ENCODE measurements at places on chromosomes 5 and 9.

- no peak for DNase-seq
These were observed 77.3 kb upstream of the MAN2A1 start for GRCh38 chr5:109612278-109612905.

GRCh38 chr5:9833871-9834270 is 203.7 kb upstream of the TAS2R1 start:
- no peak for DNase-seq

GRCh38 chr5:150300496-150301169 is 2.1 kb downstream of the ARSI start:
- no peak for DNase-seq

DNA sequence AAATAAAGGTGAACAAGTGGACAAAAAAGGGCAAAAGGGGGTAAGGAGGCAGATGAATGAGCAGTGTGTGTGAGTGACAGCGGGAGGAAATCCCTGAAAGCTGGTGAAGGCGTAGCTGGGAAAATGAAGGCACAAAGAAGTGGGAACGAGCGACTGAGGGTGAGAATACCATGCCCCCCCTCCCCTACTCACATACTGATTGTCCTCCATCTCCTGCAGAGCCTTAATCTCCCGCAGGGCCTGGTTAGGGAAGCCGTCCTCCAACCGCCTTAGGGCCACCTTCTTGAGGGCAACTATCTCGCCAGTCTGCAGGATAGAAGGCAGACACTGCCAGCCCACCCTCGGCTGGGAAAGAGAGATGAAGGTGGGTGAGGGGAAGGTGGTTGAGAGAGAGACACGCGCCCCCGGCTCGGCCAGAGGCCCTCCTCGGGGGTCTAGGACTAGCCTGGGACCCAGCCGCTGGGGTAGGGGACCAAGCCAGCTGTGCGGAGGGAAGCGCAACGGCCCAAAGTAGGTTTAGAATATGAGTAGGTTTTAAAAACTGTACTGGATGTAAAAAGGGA is 522 bp downstream of the CDK20 start:
- DNase-seq: no peak

DNA sequence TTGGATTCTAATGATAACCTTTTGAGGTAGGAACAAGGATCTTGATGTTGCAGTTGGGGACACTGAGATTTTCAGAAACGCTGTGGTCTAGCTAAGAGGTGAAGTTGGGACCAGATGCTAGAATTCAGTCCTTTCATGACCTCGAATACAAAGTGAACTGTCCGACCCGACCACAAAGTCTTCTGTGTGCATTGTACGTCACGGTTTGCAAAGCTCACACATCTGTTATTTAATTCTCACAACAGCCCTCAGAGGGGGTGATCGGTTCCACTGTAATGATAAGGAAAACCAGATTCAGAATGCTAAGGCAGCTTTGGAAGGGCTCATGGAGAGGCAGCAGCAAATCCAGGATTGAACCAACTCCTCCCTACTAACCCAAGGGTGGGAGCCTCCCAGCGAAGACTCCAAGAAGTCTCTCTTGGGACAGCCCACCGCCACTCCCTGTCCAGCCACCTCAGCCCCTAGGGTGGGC is 16.6 kb upstream of the KIF12 start:
- DNase-seq: no peak

- DNase-seq: peak; percentile 7
These were observed 518.3 kb upstream of the ITGA1 start for GRCh38 chr5:52269401-52269800.

- no peak for DNase-seq
These were observed 55.9 kb upstream of the MYO10 start for GRCh38 chr5:16992006-16992405.

- peak; percentile 39 for DNase-seq
These were observed 122.9 kb upstream of the TAF11L2 start for GRCh38 chr5:17374973-17375742.

DNA sequence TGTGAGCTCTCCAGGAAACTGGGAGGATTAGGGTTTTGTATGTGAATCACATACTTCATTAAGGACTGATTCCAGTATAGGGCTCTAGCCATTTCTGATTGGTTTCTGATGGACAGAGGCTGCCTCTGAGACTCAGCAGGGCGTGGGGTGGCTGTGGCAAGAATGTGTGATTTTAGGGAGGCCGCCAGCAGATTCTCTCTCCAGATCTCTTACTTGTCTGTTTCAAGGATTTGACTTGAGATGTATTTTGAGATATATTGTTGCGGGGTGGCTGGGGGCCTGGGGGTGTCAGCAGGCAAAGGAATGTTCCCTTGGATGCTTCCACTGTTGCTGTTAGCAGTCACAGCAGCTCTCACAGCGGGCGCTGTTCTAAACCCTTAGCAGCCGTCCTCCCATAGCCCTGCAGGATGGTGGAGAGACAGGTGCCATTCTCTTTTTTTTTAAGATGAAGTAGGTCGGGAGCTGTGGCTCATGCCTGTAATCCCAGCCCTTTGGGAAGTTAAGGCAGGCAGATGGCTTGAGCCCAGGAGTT is 8.0 kb upstream of the HNRNPAB start:
- DNase-seq: no peak

- peak; percentile 80 for DNase-seq
These were observed 14.1 kb downstream of the FBXL17 start for GRCh38 chr5:108367679-108368334.

DNA sequence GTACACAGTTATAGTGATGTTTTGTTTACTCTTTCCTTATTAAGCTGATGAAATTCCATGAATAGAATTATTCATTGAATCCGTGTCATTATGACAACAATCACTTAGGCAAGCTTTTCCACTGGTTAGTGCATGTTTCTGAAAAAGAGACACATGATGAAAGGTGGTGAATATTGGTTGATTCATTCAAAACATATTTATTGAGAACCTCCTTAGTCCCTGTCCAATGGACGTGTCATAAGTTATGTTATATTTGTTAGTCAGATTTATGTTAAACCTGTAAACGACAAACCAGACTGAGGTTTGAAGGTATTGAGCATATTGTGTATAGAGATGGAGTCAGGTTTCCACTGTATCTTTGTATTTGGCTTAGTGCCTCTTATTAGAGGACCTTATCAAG is 1888.9 kb upstream of the CDH6 start:
- DNase-seq: no peak

GRCh38 chr9:17398350-17398749 is 180.5 kb upstream of the SH3GL2 start:
- no peak for DNase-seq
